ENCODE measurements at places on chromosomes 1 and 21.

GRCh38 chr1:162991444-162991843, 77.7 kb upstream of the RGS4 start:
- no peak for DNase-seq

- DNase-seq: no peak
Observed at GRCh38 chr1:112581586-112582192, 37.3 kb downstream of the ST7L start.

DNA sequence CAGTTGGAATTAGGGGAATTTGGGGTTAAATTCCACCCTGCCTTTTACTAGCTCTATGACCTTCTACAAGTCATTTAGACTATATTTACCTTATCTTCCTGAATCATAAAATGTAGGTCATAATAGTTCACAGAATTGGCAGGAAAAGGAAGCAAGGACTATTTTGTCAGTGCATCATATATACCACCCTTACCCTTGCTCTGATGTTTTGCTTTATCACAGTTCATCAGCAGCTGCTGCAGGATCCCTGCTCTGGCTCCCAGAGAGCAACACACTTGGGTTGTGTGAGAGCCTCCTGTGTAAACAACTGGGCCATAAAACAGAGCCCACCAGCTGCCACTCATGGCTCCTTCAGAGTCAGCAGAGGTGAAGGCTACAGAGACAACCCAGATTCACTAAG, 631.6 kb upstream of the CAMK1G start:
- no peak for DNase-seq

DNA sequence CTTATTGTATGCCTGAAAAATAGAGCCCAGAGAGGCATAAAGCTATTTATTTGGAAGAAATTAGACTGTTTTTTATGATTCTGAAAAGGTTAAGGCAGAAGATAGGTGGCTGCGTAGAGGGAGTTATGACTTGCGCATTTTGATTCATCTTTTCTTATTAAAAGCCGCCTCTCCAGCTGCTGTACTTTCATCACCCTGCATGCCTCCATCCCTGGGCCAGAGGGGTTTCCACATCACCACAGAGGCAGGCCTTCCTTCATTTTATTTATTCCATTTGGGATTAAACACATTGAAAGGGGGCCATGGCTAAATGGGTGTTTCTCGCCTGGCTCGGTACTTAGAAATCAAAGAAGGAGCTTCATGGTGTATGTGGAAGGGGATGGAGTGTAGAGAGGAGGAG, 14.6 kb upstream of the RGS8 start:
- DNase-seq: no peak

DNA sequence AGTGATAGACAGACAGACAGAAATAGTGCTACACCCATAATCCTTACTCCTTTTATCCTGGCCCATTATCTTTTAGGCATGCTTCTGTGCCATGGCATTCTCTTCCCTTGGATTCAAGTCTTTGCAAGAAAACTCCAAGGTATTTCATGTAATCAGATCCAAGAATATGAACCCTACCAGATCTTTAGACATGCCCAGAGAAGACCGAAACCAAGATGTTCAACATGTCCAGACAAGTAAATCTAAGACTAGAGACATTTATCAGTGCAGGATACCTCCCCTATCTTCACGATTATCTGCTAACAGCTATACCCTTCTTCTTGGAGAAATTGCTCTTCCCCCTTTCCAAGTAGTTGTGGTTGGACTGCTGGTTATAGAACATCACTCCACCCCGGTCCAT, 11.8 kb upstream of the C1orf141 start:
- no peak for DNase-seq

DNA sequence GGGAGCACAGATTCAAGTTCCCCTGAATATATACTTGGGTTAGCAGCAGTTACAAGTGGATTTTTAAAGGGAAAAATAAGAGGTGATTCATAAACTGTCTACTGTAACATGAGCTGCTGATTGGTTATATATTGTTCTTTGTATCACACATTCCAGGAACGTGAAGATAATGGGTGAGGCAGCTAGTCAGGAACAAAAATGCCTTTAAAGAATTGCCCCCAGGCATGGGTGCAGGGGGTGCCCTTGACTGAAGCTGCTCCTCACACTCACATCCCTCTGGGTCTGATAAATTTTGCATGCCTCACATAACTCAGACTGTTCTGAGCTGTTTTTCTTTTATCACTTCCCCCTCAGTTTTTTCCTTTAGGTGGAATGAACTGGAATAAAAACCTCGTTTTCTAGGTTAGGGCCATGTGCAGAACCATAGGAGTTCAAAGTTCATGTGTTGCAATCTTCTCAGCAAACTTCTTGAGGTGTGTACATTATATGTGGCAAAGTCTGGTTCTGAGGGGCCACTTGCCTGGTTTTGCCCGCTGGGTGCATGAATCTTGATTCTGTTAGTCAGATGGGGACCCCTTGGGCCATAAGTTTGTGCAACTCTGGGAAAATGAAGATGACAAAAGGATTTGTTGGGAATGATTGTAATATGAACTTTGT, 21.1 kb downstream of the TBX19 start:
- DNase-seq: no peak

- DNase-seq: peak; percentile 65
Observed at GRCh38 chr1:178607718-178608408, 95.0 kb downstream of the TEX35 start.

DNA sequence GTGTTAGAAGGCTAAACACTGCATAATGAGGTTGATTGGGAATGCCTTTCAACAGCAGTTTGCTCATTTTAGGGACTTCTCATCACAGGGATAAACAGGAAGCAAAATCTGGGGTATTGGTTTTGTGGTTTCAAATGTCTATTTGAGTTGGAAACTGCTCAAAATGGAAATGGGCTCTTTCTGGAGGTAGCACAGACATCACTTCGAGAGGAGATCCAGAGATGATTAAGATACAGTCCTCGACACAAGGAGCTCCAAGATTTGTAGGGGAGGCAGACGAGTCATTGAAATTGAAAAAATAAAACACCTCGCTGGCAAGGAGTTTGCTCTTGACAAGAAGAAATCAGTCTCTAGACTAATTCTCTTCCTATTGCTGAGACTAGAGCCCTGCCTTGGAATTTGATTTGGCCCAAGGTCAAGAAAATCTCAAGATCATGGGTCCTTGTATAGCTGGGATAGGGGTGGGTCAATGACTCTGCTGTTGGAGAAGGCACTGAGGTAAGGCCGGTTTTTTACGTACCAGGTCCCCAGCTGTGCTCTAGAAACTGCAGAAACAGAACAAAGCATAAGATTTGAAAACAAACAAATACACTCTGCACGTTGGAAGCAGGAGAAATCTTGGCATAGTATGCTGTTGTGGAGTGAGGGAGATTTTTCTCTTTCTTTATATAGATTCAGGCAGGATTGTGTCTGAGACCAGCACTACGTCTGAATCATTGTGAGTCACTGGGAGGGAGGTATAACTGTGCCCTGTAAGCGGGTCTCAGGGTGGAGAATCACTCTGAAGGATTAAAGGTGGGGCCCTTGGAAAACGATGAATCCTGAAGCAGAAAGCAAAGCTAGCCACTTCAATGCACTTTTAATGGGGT, 17.7 kb upstream of the KLHDC8A start:
- no peak for DNase-seq

- no peak for DNase-seq
Observed at GRCh38 chr1:41508290-41508689, 23.8 kb upstream of the EDN2 start.

DNA sequence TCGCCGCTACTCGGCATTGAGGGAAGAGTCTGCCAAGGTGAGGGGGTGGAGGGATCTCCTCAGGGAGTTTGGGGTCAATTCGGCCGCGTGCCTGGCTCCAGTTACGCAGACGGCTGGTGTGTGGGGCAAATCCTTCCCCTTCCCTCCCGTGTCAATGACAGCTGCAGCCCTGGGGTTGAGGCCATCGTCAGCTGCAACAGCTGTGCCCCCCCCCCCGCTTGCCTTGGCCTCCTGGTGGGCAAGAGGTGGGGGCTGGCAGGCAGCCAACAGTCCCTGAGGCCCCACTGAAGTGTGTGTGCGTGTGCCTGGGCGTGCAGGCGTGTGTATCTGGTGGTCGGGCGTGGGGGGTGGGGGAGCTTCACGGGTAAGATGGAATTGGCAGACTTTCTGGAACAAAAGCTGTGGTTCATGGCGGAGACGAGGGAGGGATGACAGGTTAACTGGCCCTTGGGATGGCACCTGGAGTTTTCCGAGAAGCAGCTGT, 25.6 kb downstream of the PPFIA4 start:
- DNase-seq: no peak

DNA sequence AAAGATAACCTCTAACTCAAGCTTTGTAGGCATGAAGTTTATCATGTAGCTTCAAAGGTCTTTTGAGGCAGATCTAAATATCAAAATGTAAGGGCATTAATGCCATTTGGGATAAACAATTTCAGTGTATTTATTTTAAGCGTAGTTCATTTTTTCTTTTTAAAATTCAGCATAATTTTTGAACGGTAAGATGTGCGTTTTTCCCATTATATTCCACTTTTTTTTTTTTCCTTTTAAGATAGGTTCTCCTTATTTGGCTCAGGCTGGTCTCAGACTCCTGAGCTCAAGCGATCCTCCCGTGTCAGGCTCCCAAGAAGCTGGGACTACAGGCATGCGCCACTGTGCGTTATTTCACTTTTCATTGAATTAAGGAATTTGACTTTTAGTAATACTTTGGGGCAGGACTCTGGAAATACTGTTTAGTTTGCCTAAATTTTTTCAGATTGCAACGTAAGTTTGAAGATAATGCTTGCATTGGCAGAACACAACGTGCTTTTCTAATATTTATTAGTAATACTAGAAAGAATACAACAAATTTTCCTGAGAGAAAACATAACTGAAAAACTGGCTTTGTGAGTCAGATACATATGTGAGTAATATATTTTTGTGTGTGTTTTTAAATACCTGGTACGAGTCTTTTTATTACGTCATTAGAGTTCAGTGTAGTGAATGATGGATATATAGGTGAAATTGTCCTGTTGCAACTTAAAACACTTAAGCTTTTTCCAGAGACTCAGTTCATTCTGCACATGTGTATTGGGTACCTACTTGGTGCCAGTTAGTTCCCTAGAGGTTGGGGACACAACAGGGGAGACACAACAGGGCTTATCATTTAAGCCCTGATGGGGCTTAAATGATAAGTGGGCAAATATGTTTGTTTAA, 2.2 kb downstream of the RALGPS2 start:
- no peak for DNase-seq

GRCh38 chr1:51734896-51735745, 118.2 kb downstream of the OSBPL9 start:
- no peak for DNase-seq

DNA sequence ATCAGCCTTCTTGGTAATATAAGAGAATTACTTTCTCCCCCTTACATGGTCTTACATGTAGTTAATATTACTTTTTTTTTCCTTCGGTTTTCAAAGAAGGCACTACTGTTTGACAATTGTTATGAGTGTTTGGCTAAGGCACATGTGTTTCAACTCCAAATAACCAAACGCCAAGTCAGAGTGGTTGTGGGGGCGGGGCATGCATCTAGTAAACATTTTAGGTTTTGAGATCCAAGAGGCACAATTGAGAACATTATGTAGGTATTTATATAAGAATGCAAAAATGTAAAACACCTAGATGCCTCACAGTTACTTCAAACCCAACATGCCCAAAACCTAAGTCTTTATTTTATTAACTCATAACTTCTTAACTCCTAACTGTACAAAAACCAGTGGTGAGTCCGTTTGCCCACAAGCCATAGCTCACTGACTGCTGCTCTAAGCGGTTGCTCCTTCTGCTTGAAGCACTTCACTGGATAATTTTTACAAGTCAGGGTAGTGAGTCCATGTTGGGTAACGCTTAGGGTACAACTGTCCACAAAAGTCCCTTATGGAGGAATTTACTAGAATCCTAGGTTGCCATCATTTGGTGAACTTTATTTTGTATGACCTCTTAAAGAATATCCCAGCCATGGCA, 189.9 kb downstream of the HUNK start:
- DNase-seq: no peak

- DNase-seq: peak; percentile 56
Observed at GRCh38 chr1:6601049-6601922, 1.4 kb downstream of the KLHL21 start.

- DNase-seq: no peak
Observed at GRCh38 chr1:23029337-23029736, 10.1 kb downstream of the KDM1A start.

DNA sequence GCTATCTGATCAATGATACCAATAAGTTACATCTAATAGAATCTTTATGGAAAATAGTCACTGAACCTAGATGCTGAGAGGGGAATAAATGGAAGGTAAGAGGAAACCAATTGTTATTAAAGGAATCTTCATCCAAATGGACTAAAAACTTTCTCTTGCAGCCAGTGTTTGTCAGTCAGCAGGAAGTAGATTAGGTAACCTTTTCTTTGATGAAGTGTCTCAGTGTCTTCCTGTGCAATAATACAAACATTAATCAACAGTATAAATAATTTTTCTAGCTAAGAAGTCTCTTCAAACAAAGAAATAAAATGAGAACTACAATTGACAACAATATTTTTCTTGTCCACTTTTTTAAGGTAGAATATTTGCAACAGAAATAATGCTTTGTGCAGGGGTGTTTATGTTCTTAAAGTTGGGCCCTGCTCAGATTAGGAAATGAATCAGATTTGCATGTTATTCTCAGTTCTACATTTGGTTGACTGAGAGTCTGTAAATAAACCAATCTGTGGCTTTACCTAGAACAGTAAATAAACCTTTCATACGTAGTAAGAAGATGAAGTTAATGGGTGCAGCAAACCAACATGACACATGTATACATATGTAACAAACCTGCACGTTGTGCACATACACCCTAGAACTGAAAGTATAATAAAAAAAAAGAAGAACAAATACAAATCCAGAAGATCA, 391.4 kb downstream of the MRPL39 start:
- peak; percentile 57 for DNase-seq

DNA sequence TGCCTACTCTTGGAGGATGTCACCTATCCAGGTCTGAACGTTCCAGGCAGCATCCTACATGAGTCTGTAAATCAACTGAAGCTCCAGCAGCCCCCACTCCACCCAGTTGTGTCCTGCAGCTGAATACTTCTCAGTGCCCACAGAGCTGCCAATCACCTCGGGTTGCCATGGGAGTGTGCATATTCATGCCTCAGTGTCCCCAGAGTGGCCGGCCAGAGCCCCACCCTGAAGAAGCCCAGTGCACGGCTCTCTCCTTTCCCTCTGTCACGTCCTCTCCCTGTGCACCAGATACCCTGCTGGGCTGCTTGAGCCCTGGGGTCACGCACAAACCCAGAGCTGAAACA, 16.1 kb upstream of the GSTM4 start:
- DNase-seq: no peak

DNA sequence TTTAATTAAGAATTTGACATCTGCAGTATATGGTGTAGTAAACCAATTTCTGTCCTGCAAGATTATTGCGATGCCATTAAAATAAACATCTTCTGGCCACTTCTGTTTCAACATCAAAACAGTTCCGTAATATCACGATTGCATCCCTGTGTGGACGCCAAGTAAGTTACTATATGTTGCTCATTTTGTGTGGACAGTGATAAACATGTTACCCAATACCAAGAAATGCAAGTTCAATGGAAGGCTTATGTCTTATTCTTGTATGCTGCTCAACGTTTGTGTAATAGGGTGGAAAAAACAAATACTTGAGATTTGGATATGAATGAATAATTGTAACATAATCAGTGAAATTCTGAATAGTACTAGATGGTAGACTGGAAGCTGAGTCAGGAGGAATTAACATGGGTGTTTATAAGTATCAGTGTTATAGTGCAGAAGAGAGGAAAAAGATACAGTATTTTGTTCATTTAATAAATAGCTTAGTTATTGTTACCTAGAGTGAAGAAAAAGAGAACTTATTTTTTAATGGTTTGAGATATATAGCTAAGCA, 15.2 kb downstream of the TTC3 start:
- DNase-seq: no peak

All from GM06990 (cell line).